ENCODE measurements at places on chromosomes 6 and 20. TPM values are rescaled to one million over a fixed set of nuclear protein-coding genes. Genes with fewer than 3 reads are reported as not detected.

MBOAT1 gene
- total RNA-seq: 7.1 TPM

SYNGAP1 gene
- 5.3 TPM for total RNA-seq

DNA sequence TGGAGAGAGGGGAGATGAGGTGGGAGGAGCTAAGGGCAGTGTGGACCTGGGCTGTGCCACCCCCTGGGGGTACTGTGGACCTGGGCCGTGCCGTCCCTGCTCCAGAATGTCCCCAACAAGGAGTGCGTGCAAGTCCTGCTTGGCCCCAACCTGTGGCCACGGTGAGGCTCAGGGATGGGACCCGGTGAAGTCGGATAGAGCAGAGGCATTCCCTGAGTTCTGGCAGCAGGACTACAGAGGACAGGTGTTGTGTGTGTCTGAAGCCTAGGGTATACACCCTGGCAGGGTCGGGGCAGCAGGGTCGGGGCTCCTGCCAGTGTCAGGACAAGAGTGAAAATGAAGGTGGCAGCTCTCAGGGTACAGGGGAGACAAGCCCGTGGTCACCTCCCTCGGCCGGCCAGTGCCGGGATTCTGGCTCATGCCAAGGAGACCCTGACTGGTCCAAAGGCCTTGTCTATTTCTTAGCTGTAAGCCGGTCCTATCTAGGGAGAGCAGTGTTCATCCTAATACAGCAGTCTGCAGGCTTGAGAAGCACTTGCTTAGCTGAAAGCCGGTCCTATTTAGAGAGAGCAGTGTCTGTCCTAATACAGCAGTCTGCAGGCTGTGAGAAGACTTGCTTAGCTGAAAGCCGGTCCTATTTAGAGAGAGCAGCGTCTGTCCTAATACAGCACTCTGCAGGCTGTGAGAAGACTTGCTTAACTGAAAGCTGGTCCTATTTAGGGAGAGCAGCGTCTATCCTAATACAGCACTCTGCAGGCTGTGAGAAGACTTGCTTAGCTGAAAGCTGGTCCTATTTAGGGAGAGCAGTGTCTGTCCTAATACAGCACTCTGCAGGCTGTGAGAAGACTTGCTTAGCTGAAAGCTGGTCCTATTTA is 95.9 kb downstream of the SMOC2 start:
- H3K27ac ChIP-seq: no peak overlapping the region
- DNase-seq: no peak
- no peak overlapping the region for H3K4me3 ChIP-seq
- peaks cover 5% of the 10 kb centered on the region for H3K27me3 ChIP-seq
- peaks cover 11% of the 10 kb centered on the region for H3K4me1 ChIP-seq

COL19A1 gene
- 3.3 TPM for total RNA-seq

KIF25 gene
- not detected for total RNA-seq
